Motor neuron (in vitro differentiated cells): ENCODE measurements at places on chromosomes 11 and 22.
A peak's percentile ranks its signal among the peaks of the same experiment; 100 is the strongest.

- peak; percentile 38 for ATAC-seq
Observed at GRCh38 chr22:41619979-41620588, 759 bp downstream of the DESI1 start.

DNA sequence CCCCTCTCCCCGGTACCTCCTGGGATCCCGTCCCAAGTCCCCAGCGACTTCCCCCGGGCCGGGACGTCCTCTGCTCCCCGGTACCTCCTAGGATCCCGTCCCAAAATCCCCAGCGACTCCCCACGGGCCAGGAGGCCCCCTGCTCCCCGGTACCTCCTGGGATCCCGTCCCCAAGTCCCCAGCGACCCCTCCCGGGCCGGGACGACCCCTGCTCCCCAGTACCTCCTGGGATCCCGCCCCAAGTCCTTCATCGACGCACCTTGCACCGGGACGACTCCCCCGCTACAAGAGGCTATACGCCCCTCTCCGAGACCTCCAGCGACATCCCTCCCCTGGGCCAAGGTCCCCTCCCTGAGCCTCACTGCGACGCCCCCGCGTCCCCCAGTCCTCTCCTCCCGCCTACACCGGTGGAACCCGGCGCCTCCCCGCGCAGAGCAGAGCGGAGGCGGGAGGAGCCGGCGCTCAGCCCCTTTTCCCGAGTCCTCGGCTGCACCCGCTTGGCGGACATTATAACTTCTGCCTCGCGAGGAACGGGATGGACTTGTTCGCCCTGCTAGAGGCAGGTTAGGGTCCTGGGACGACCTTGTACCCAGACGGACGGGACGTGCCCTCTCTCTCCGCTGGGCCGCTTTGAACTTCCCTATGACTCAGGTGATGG lies 912 bp downstream of the KREMEN1 start:
- ATAC-seq = peak; percentile 35

GRCh38 chr11:118438314-118438931 lies 2.1 kb downstream of the KMT2A start:
- ATAC-seq = no peak

GRCh38 chr11:8261291-8261690 lies 2.4 kb downstream of the LMO1 start:
- ATAC-seq = no peak

GRCh38 chr22:44667829-44668189 lies 34.2 kb upstream of the PRR5 start:
- ATAC-seq = peak; percentile 1

DNA sequence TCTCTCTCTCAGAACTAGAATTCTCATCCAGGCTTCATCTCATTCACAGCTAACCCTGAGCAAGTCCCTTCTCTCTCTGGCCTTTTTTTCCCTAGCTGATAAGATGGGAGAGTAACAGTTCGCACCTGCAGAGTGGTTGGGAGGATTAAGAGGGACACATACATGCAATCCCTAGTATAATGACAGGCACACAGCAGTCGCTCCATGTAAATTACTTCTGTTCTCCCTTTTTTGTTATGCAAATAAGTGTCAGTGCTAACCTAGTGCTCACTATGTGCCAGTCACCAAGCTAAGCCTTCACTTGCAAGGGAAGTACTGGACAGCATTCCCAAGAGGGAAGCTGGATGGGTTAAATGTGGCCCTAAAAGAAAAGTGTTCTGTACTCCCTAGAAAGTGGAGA lies 63.4 kb downstream of the TENM4 start:
- no peak for ATAC-seq

GRCh38 chr11:66886671-66887221 lies 29.9 kb downstream of the LRFN4 start:
- ATAC-seq = no peak

GRCh38 chr11:113405724-113406478 lies 18.3 kb downstream of the ANKK1 start:
- no peak for ATAC-seq

DNA sequence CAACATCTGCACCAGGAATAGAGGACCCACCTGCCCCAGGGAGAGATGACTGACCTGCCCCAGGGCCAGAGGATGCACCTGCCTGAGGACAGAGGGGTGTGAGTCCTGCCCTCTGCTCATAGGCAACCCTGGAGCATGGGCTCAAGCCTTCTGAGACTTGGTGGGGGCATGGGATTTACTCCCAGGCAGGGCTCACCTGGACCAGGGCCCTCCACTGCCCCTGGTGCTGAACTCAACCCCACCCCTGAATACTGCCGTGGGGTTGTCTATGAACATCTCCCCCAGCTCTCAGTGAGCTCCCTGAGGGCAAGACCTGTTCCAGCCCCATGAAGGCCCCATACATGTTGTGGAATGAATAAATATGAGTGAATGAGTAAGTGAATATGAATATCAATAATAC lies 33.8 kb upstream of the MUC5AC start:
- no peak for ATAC-seq

DNA sequence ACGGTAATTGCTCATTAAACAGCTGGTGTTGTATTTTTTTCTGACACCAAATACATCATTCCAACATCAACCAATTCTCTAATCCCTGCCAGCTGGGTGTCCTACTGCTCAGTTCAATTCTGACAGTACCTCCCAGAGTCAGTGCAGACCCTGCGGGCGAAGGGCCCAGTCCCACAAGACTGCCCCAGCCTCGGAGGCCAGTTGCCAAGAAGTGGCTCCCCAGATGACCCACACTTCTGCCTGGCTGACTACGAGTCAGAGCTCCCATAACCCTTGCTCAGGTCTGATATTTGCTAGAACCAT lies 147.2 kb downstream of the CTTN start:
- ATAC-seq = no peak

GRCh38 chr11:34358728-34359547 lies 1.1 kb upstream of the ABTB2 start:
- peak; percentile 21 for ATAC-seq

DNA sequence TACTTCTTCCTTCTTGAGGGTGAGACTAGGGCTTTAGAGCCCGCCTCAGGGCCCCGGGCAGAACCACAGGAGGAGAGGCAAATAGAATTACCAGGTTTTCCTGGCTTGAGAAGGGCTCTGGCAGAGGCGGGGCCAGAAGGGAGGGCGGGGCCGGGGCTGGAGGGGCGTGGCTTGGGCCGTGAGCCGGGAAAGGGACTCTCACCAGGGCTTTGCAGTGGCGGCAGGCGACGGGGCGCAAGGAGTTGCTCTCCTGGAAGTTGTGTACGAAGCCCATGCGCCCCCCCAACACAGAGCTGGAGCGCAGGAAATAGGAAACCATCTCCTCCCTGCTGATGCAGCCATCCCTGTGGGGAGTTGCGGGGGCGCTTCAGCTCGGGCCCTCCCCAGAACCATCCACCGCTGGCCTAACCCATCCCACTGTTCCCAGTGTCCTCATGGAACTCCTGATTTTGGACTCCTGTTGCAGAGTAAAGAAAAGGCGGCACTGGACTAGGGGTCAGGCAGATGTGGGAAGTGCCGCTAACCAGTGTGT lies 6.9 kb upstream of the NRXN2 start:
- peak; percentile 55 for ATAC-seq
